Kidney epithelial cell (primary cell): ENCODE measurements at places on chromosomes 5 and 9.

DNA sequence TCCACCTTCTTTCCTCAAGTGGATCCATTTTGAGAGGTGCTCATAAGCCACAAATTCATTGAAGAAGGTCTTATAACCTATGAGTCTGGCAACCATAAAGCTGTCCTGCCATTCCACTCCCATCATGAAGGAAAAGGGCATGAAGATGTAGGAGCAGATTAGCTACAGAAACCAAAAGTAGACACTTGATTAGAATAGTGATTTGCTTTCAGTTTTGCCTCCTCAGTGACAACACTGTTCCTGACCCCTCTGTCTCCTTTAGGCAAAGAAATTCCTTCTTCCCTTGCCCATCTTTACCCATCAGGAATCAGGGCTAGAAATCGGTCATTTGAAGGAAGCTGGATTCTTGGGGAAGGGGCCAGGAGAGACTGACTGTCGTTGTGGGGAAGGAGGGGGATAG lies 55.2 kb downstream of the SLC28A3 start:
- no peak for DNase-seq

DNA sequence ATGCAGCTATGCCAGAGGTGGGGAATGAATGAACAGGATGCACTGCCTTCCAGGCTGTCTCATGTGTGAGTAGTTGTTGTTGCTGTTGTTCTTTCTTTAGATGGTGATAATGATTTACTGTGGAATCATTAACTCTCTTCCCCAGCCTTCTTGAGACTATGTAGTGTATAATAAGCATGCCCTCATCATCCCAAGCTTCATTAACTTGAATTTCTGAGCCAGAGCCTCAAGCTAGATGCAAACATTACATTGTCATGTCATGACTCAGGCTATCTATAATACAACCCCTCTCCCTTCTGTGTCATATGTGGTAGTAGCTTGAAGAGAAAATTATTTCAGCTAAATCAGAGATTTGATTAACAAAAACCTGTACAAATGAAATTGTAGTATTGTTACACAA lies 10.0 kb upstream of the ADAMTSL1 start:
- peak; percentile 52 for DNase-seq

DNA sequence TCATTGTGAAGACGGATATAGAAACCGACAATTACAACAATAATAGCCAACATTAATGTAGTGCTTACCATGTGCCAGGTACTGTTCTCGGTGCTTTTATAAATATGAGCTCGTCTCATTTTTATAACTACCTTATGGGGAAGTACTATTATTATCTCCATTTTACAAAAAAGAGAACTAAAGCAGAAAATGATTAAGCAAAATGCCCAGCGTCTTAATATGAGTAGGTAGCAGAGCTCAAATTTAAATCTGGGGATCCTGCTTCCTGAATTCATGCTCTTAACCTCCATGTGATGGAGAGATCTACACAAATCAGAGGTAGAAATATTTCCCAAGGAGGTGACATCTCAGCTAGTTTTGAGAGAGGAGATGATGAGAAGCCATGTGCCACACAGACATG lies 256.9 kb downstream of the TRIM32 start:
- no peak for DNase-seq

DNA sequence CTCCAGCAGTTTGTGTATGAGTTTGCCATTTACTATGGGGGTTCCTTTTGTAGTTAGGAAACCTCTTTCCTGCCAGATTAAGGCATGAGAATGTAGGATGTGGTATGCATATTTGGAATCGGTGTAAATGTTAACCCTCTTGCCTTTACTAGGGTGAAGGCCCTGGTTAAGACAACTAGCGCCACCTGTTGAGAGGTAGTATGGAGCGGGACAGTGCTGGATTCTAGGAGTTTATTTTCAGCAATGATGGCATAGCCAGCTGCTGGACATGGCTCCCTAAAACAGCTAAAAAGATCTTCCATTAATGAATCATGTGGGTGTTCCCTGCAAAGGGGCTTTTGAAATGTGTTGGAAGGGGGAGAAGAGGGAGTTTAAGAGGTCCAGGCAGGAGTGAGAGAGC lies 30.7 kb upstream of the GPX3 start:
- no peak for DNase-seq

GRCh38 chr9:84862810-84863287 lies 193.3 kb downstream of the NTRK2 start:
- peak; percentile 38 for DNase-seq

GRCh38 chr5:102796498-102796897 lies 41.4 kb downstream of the PAM start:
- no peak for DNase-seq

GRCh38 chr9:136105398-136106135 lies 10.5 kb upstream of the NACC2 start:
- no peak for DNase-seq

DNA sequence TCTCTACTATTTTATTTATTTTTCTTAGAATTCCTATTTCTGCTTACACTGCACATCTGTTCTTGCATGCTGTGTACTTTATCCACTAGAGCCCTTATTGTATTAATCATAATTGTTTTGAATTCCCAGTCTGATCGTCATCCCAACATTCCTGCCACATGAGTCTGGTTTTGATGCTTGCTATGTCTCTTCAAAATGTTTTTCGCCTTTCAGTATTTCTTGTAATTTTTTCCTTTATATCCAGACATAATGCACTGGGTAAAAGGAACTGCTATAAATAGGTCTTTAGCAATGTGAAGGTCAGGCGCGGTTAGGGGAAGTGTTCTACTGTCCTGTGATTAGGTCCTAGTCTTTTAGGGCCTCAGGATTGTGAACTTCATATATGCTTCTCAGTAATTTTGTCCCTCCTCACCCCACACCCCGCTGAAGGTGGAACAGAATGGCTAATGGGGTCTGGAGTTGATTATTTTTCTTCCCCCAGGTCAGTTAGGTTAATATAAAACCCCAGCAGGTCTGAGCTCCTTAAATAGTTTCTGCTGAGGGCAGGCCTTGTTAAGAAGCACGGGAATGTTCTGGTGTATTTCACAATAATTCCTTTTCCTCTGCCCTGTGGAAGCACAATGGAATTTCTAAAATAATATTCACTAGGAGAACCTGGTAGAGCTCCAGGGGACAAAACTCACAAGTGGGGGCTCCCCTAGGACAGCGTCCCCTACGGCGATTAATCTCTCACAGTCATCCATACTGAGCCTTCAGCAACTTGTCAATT lies 146.6 kb upstream of the TUT7 start:
- peak; percentile 23 for DNase-seq

- DNase-seq: no peak
Measured at GRCh38 chr9:114202396-114202795, 47.1 kb downstream of the COL27A1 start.

DNA sequence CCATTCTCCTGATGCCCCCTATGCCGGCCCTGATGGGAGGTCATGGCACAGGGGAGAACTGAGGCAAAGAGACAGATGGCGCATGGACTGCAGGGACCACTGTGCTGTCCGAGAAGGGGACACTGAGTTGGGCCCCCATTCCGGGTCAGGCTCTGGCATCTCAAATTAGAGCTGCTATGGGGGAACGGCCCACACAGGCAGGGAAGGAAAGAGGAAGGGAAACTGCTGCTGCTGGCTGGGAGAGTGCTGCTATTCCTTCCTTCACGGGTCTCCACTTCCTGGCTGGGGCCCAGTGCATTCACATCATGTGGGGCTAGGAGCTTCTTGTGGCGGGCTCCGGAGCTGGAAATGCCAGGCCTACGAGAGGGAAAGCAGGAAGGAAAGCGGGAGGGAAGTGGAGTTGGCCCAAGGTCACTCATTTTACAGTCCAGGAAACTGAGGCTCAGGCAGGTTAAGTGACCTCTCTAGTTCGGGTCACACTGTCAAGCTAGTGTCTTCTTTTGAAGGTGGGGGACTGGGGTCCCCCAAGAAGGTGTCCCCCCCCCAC lies 1.3 kb upstream of the CARD19 start:
- DNase-seq: no peak

DNA sequence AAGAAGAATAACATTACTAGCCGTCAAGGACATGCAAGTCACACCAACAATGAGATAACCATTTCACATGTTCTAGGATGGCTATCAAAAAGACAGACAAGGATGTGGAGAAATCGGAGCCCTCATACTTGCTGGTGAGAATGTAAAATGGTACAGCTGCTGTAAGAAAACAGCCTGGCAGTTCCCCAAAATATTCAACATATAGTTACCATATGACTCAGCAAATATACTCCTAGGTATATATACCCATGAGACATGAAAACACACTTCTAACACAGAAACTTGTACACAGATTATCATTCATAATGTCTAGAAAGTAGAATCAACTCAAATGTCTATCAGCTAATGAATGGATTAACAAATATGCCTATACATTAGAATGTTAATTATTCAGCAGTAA lies 105.4 kb upstream of the PCAT7 start:
- DNase-seq: no peak

- DNase-seq: no peak
Measured at GRCh38 chr5:110224050-110224449, 502.4 kb downstream of the TMEM232 start.

GRCh38 chr9:80380301-80380700 lies 808.5 kb downstream of the TLE4 start:
- DNase-seq: no peak

GRCh38 chr9:87479801-87480201 lies 17.9 kb upstream of the DAPK1 start:
- no peak for DNase-seq

DNA sequence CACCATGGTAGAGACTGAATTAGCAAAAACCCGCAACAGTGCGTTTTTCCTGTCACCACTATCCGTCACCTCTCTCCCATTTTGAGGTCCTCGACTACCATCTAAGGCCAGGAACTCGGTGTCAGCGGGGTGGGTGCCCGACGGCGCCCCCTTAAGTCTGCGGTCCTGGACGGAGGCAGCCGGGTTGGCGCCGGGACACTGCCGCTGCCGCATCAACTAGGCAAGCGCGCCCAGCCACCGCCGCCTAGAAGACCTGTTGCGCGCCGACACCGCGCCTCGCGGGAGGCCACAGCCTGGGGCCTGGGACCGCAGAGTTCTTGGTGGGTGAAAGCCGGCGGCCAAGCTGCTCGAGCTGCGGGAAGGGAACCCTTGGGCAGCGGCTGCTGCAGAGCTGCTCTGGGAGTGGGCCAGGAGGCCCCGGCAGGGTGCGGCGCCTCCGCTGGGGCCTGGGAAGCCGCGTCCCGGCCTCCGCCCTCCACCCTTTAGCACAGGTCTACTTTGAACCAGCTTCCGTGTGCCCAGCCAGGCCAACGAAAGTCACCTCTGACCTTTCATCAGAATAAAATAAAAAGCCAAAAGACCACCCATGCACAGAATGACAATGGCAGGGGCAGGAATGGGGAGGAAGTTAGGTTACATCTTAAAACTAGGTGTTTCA lies 3.5 kb downstream of the FOXB2 start:
- no peak for DNase-seq

- no peak for DNase-seq
Measured at GRCh38 chr9:126410229-126410628, 83.6 kb downstream of the MVB12B start.

DNA sequence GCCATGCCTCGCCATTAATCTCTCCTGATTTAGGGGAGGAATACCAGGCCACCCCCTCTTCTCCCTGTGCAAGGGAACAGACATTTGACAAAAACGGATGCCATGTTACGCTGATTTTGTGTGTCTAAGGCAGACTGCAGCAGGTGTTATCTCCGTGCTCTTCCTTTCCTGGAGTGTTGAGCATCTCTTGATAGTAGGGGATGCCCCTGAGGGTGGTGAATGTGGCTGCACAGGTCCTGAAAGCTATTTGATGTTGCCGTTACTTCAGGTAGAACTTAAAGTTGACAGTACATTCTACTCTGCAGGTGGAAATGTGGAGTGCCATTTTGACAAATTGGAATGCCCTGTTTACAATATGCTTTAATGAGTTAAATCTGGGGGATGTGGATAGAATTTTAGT lies 21.5 kb downstream of the TENT4A start:
- DNase-seq: no peak

DNA sequence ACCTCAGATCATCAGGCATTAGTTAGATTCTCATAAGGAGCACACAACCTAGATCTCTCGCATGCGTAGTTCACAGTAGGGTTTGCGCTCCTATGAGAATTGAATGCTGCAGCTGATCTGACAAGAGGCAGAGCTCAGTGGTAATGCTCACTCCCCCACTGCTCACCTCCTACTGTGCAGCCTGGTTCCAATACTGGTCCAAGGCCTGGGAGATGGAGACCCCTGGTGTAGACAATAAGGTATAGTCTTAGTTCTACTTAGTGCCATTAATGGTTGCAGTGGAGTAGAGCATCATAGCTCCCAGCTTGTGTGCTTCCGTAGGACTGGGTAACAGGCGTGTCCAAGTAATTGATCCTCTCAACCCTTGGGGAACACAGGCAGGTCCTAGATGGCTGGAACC lies 70.4 kb upstream of the ANKRD55 start:
- DNase-seq: no peak

DNA sequence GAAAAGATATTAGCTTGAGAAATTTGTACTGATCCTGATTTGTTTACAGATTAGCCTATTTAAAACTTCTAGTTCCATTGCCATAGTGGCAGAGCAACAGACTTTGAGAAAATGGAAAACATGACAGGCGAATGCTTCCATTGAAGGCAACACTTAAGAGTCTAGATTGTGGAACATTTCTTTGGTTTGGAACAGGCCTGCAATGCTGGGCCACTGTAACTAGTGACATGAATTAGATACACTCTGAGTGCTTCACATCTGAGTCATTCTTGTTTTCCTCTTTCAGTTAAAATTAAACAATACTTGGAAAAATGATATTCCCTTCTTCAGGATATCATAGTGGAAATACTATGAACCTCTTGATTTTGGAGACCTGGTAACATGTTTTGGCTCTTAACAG lies 453.6 kb upstream of the TUSC1 start:
- no peak for DNase-seq

DNA sequence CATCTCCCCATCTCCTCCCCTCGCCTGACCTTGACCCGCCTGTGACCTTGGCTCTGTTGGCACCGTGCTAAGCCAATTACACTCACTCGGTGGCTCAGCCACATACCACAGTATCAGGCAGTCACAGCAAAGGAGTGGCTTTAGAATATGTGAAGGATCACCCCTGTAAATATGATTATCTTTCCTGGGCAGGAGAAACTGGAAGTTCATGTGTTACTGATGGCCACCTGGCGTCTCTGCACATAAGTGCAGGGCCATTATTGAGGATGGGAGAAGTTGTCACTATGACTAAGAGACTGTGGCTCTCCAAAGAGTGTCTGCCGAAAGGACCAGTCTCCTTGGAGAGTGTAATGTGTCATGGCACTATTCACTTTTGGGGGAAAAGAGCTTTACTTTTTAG lies 116.9 kb upstream of the S1PR3 start:
- no peak for DNase-seq

DNA sequence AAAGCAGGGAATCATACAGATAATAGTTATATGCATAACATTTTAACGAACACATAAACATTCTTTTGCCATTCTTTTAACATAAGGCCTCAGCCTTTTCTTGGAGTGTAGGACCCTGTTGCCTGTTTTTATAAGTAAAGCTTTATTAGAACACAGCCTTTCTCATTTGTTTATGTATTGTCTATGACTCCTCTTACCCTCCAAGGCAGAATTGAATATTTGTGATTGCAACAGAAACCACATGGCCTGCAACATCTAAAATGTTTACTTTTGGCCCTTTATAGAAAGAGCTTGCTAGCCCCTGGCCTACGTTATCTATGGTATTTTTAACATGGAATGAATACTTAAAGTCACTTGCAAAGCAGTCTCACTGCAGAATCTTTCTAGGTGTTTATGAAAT lies 2.6 kb downstream of the SLC31A1 start:
- DNase-seq: no peak
